CD4-positive, alpha-beta T cell treated with Interleukin-1 beta for 1 hour (primary cell): ENCODE measurements at places on chromosomes 5 and 9.

DNA sequence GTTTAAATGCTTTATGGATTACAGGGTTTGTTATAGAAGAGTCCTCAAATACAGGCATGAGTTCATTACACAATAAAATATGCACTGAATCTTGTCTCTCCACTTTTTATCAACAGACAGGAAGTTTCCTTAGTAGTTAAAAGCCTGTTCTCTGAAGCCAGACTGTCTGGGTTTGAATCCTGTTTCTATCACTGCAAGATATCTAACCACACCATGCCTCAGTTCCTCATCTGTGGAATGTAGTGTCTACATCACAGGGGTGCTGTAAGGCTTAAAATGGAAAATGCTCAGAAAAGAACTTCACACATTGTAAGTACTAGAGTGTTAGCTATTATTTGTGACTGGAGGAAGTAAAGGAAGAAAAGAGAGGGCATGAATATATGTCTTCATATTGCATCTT lies 9.3 kb downstream of the LIX1 start:
- DNase-seq: no peak

DNA sequence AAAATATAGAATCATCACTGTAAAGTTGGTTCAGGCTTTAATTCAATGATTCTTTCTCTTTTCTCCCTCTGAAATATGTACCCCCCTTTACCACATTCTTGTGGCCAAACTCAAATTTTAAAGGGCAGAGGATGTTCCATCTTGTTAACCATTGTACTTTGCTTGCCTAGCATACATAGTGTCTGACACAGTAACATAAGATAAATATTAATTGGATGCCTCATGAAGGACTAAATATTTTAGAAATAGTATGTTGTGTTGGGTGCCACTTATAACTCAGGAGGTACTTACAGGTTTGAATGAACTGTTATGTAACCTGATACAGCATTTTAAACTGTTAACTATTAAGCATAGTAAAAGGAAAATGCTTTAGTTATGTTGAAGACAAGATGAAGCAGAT lies 71.5 kb downstream of the NIPBL start:
- no peak for DNase-seq

DNA sequence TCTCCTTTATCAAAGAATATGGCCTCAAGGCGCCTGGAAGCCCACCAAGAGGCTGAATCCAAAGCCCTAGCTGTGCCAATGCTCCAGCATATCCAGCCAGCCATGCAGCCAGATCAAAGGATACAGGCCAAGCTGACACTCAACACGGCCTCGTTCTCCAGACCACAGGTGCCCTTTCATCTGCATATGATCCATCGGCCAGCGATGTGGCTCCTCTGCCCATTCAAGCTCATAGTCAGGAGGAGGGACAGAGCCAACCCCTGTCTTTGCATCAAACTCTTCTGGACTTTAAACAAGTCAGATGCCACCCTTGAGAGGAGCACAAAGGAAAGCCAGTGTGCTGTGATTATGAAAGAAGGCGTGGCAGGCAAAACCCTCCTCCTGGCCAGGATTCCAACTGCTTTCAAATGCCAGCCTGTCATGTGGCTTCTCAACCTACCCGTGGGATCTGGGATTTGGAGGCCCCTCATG lies 42.5 kb downstream of the ADAM19 start:
- DNase-seq: no peak

- no peak for DNase-seq
Measured at GRCh38 chr9:804026-804425, 37.5 kb upstream of the DMRT1 start.

GRCh38 chr9:127180457-127181314 lies 58.3 kb upstream of the ANGPTL2 start:
- DNase-seq: no peak

DNA sequence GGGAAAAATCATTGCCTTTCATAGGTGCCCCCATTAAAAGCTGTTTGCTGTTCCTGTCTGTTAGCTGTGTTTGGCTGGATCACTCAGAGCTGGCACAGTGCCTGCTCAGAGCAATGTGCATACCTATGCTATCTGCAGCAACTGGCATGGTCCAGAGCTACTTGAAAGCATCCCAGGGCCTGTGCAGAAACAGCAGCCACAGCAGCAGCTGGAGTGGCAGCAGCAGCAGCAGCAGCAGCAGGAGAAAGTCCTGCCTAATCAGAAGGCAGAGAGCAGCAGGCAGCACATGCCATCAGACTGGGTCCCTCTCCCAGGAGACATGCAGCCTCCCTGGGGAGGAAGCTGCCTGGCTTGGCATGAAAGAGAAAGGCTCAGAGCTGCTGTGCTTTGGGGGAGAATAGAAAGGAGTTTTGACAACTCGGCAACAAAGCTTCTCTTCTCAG lies 243.8 kb upstream of the WWC1 start:
- DNase-seq: no peak

GRCh38 chr5:1437226-1437829 lies 7.9 kb downstream of the SLC6A3 start:
- DNase-seq: no peak

DNA sequence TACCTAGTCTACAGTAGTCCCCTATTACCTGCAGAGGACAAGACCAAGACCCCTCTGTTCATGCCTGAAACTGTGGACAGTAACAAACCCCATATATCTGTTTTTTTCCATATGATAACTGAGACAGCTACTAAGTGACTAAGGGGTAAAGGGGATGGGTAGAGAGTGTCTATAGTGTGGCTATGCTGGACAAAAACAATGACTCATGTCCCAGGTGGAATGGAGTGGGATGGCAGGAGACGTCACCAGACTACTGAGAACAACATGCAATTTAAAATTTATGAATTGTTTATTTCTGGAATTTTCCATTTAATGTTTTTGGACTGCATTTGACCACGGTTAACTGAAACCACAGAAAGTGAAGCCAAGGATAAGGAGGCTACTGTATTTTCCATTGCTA lies 171.8 kb downstream of the AGTPBP1 start:
- no peak for DNase-seq

DNA sequence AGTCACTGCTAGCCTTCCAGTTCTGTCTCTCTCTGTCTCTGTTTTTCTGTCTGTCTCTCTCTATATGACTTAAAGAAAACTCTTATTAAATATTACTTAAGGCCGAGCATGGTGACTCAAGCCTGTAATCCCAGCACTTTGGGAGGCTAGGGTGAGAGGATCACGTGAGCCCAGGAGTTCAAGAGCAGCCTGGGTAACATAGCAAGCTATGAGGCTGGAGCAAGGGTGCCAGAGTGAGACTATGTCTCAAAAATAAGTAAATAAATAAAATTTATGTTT lies 1.7 kb upstream of the GBGT1 start:
- DNase-seq: no peak

- DNase-seq: no peak
Measured at GRCh38 chr5:98624145-98624880, 149.2 kb upstream of the RGMB start.

DNA sequence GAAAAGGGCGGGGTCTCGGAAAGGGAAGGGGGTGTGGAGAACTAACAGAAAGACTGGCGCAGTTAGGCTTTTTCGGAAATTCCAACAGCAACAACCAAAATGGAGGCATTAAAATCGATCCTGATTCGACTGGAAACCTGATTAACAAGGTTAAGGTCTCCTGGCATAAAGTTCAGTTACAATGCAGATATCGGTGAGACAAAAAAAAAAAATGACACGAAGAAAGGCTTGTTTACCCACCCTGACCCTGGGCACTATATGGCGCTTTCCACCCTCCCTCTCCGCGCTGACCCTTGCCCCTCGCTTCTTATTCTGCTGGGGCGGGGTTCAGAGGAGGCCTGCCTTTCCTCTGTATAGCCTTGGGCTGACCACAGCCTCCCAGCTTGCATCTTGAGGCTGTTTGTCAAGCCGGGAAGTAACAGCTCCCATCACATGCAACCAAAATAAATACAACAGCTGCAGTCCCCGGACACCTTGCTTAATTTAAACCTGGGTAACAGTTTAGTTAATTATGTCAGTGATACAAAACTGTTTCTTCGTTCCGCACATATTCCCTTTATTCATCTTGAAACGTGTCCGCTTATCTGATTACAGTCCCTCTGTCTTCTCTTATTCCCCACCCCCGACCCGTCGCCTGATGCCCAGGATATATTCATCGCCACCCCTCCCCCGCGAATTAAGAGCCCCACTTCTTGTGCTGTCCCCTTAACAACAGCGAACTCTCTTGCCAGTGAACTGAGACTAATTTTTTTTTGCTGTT lies 795 bp upstream of the PJA2 start:
- peak; percentile 39 for DNase-seq

- no peak for DNase-seq
Measured at GRCh38 chr5:135964670-135965320, 10.0 kb upstream of the LECT2 start.
